Astrocyte of the hippocampus (primary cell): ENCODE measurements at places on chromosomes 12 and 14.

DNA sequence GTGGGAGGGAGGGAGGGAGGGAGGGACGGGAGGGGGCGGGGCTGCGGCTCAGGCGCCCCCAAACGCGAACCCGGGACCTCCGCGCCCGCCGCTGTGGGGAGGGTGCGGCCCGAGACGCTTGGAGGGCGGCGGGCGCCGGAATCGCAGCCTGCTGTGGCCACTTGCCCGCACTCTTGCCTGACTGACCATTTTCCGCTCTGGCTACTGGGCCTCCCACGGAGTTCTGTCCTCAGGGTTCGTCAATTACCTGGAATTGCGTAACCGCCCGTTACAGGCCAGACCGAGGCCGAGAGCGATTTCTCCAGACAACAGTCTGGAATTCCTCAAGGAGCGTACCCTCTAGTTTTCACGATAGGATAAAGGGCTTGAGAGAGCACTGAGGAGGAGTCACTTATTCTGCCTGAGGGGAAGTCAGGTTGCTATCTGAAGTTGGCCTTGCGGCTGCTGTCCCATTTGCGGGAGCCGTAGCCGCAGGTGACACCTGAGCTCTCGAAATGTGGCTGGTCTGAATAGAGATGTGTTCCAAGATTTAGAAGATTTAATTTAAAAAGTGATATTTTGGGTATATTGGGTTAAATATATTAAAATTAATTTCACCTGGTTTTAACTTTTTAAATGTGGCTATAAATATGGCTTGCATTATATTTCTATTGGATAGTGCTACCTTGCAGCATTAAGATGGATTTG, 446 bp upstream of the ZNF641 start:
- DNase-seq = peak; percentile 80

GRCh38 chr12:107091989-107092641, 1.2 kb downstream of the CRY1 start:
- peak; percentile 93 for DNase-seq

DNA sequence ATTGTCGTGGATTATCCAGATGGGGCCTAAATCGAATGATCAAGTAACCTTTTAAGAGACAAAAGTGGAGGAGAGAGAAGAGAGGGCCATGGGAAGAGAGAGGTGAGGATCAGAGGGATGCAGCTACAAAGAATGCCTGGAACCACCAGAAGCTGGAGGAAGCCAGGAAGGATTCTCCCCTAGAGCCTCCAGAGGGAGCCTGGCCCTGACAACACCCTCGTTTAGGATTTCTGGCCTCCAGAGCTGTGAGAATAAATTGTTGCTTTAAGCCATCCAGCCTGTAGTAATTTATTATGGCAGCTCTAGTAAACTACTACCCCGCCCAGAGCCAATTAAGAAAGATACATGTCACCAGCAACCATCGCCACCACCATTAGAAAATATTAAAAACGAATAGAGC, 46.2 kb upstream of the GSC start:
- DNase-seq = peak; percentile 11

DNA sequence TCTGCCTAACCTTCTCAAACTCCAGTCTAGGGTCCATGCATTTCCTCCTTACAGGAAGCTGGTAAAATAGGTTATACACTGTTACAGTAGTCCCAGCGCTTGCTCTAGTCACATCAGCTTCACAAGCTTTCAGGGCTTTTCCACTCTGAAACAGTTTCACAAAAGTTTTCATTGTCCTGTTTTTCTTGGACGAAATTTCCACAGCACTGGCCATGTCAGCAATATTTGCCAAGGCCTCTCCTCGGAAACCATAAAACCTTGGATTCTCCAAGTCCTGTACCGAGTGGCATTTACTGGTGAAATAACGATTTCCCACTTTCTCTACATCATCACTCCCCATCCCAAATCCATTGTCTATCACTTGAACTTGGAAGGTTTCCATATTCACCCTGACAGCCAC, 2.1 kb downstream of the MLH3 start:
- peak; percentile 39 for DNase-seq

DNA sequence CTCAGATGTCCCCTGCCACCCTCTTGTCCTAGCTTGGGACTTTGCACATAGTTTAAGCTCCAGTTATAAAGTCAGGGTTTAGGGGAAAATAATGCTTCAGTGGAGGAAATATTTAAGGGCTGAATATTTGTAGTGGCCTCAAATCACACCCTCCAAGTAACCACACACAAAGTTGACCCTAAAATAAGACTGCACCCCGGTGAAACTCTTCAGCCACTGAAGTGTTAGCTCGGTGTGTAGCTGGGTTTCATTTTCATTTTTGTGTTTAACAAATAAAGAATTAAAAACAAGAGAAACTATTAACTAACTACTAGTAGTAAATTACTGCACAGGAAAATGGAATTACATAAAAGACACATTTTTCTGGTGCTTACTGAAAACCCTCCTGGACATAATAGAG, 14.8 kb upstream of the BCL11B start:
- DNase-seq = no peak

- DNase-seq = peak; percentile 68
These were observed 2.9 kb upstream of the NAB2 start for GRCh38 chr12:57085999-57086492.

DNA sequence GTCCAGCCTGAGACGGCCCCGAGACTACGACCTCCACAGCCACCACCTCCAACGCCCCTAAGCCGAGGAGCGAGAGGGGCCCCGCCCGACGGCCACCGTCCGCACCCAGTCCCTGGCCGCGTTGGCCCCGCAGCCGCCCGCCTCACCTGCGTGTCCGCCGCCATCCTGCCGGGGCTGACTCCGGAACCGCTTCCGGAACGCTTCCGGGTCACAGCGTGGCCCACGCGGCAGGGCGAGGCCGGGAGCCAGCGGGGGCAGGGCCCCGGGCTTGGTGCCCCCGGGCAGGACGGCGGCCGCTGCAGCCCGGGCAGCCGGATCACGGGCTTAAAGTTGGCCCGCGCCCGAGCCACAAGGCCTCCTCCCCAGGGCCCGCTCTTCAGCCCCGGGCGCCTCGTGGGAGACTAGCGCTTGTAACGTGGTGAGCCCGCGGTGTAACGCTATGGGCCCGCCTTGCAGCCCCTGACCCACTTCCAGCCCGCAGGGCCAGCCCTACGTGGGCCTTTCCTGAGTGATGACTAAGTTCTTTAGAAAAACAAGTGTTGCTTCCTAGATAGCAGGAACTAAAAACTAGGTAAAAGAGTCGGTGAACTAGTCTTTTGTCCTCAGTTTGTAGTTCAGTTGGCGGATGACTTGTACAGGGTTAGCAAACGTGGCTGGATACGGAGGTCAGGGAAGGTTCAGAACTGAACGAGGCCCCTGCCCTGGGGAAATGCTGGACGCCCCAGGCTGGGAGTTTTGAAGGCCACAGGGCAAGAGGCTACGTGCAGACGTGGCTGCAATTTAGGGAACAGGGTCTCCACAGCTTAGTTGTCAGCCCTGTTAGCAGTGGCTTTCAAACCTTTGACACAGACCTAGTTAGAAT, at the start of gene GCN1:
Gene GCN1, minus strand, starts transcription at position 182 of the 862 bp plus-strand sequence. Its CDS starts 18 bp downstream, at position 164.
- DNase-seq = peak; percentile 93

GRCh38 chr12:44357494-44357893, 518.6 kb downstream of the NELL2 start:
- no peak for DNase-seq

- DNase-seq = no peak
These were observed 25.2 kb downstream of the PTPN11 start for GRCh38 chr12:112443916-112444315.

- no peak for DNase-seq
These were observed 109.7 kb upstream of the FLRT2 start for GRCh38 chr14:85420278-85420677.

DNA sequence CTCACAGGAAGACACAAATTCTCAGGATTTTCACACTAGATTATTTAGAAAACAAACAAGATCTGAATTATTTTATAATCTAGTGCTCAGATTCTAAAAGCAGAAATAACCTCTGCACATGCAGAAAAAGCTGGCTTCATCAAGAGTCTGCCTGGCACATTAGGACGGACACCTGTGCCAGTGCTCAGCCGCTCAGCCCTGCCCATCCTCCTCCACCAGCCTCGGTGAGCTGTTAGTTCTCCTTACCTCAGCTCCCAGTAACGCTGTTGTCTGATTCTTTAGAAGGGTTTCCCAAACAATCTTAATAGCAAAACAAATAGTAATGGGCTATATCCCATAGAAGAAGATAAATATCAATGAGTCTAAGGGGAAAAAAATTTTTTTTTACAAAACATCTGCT, 27.7 kb downstream of the DUSP16 start:
- DNase-seq = no peak

DNA sequence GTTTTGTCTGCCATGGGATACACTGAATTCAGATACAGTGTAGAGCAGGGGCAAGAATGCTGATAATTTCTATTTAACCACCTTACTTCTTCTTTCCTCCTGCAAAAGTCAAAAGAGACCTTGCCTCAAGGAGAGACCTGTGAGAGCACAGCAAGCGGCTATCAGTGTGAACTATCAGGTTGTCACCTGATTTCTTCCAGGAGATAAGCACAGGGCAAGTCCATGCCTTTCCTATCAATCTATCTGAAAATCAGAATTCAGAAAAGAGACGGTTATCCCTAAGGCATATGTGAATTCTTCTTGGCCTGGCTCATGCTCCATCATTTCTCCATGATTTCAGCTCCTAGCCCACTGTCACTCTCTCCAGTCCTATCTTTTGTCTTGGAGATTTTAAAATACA, 128.9 kb upstream of the CCND2 start:
- no peak for DNase-seq

- no peak for DNase-seq
These were observed 76.7 kb upstream of the EIF5 start for GRCh38 chr14:103257211-103257962.

DNA sequence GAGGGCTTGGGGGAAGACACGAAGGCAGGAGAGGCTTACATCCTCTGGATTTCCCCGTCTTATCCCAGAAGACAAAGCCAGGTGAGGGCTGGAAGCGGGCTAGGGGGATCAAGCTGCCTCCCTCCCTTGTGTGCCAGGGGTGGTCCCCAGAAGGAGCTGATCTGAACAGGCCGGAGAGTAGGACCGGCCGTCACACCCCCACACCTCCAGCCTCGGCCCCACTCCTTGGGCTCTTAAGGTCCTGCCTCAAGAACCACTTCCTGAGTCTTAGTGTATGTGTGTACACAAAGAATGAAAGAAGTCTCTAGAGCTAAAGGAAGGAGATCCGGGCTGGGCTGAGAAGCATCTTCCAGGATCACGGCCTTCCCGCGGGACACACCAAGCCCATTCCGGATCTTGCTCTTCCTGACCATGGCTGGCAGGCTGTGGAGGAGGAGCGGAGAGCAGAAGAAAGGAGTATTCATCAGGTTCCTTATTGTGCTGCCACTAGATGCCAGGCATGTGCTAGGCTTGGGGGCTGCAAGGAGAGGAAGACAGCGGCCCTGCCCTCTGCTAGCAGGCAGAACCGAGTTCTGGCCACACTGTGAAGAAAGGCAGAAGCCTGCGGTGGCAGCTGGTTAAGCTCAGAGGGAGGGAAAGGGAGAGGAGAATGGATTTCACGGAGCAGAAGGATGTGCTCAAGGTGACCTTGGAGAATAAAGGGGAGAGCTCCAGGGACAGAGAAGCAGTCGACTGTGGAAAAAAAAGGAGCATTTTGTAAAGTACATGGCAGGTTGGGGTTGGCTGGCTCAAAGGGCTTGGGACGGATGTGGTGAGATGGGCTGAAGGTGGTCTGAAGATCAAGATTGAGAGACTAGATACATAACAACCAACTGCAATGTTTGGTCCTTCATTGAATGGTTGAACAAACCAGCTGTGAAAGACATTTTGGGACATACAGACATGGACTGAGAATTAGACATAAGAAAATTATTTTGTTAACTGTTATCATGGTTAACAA, 1.3 kb upstream of the CD63 start:
- peak; percentile 75 for DNase-seq

DNA sequence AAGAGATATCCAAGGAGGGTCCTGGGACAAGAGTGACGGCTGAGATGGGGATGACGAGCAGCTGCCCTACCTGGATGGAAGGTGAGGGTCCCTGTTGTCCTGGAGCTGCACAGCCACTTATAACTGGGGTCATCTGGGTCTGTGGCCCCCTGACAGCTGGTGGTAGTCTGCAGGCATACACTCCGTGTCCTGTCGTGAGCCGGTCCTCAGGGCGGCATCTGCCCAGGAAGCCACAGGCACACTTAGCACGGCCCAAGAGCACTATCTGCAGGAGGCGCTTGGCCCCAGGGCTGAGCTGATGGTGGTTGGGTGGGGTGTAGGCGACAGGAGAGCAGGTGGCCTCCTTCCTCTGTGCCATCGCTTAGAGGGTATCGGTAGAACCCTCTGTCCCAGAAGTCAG, 248.1 kb downstream of the CACNA1C start:
- DNase-seq = no peak

- no peak for DNase-seq
These were observed 150.6 kb upstream of the HIF1A start for GRCh38 chr14:61544448-61545330.
